NCI-H2107 (cell line): ENCODE measurements at places on chromosomes 11 and 22.

- DNase-seq = no peak
These were observed 103.5 kb downstream of the ARHGAP8 start for GRCh38 chr22:44855855-44856254.

DNA sequence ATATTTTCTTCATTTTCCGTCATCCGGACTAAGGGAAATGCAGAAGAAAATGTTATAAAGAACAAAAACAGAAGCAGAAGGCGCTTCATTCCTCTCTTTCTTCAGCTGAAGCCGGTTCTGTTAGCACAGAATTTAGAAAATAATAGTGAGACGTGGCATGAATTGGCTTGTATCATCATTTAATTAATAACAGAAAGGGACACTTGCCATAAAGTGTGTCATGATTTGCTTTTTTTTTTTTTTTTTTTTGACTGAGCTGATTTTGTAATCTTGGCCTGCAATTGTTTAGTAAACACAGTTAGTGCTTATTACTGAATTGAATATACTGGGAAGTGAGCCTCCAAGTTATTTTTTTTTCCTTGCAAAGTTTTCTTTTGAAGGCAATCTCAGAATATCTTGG lies at the start of gene MMP27:
TSS of gene MMP27 (minus strand) at position 144 of the 400 bp plus-strand sequence. CDS start at position 89, 55 bp downstream.
- DNase-seq = no peak

DNA sequence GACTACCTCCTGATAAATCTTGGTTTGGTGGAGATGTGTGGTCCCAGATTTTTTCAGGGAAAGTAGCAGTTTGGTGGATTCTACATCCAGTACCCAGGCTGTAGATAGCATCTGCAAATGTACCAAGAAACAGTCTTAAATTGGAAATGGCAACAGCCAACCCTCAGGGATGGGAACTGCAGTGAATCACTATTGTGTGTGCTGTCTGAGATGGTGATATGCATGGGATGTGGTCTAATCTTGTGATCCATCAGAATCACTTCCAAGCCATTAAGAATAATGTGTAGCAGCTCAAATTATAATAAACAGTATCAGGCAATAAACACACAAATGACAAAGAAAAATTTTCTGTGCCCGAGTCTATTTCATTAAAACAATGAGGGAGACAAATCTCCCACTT lies 3.4 kb downstream of the OLFML1 start:
- no peak for DNase-seq

DNA sequence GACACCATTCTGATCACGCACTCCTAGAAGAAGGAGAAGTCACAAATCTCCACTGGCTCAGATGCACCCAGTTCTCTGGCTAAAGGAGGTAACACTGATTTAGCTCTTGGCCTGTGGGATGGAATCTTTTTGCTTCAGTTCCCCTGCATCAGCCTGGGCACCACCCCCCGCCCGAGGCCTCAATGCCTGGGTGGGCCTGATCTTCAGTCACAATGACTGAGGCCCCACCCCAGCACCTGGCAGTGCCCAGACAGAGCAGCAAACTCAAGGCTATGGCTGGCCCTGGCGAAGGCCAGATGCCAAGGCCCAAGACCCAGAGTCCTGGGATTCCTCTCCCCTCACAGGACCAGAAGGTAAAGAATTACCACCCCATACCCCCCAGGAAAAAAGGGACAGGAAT lies 5.0 kb downstream of the CYB561A3 start:
- DNase-seq = no peak

DNA sequence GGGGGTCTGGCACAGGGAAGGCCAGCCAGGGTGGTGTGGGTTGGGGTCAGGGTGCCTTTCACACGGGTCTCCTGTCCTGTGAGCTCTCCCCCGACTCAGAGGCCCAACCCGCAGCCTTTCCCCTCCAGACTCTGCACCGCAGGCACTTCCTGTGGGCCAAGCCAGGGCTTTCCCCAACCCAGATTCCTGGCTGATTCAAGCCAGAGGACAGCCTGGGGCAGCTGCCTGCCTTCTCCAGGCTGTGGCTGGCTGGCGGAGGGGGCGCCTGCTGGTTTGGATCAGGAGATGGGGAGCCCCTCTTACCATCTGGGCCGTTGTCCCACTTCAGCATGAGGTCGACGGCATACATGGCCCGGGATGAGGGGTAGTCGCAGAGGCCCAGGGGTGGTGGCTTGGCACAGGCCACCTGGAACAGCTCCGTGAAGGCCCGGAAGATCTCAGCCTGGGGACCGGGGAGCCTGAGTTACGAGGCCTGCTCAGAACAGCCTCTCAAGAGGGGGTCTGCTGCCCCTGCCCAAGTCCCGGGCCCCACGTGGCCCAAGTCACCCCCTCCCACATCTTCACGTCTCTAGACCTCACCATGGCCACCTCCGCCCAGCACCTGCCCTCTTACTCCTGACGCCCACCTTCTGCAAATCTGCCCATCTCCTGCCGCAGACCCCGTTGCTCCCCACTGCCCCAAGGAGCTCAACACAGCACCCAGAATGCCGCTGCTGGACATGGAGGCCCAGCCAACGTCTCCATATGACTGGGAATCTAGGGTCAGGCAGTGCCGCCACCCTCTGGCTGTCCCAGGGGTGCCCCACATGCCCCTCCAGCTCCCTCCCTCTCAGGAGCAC lies 17.3 kb downstream of the TSPO start:
- DNase-seq = no peak

- no peak for DNase-seq
These were observed 18.4 kb downstream of the ACO2 start for GRCh38 chr22:41487037-41487935.

- DNase-seq = no peak
These were observed 49.7 kb upstream of the BIRC3 start for GRCh38 chr11:102267609-102268008.

DNA sequence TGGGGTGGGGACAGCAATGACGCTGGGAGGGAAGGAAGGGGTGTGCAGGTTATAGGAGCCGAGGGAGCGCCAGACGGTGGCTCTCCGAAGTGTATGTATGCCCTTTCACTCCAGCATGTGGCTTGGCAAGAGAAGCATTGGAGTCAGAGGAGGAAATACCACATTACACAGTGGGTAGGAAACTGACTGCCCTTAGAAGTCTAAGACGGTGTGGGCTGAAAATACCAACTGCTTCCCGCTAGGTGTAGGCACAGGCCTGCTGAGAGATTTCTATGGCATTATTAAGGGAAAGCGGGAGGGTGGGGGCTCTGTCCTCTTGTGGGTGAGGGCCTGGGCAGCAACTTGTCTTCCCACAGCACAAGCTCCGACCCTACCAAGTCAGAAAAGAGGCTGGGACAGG lies 44.7 kb downstream of the CACNG2 start:
- no peak for DNase-seq
